ENCODE measurements at places on chromosomes 3 and 15.

DNA sequence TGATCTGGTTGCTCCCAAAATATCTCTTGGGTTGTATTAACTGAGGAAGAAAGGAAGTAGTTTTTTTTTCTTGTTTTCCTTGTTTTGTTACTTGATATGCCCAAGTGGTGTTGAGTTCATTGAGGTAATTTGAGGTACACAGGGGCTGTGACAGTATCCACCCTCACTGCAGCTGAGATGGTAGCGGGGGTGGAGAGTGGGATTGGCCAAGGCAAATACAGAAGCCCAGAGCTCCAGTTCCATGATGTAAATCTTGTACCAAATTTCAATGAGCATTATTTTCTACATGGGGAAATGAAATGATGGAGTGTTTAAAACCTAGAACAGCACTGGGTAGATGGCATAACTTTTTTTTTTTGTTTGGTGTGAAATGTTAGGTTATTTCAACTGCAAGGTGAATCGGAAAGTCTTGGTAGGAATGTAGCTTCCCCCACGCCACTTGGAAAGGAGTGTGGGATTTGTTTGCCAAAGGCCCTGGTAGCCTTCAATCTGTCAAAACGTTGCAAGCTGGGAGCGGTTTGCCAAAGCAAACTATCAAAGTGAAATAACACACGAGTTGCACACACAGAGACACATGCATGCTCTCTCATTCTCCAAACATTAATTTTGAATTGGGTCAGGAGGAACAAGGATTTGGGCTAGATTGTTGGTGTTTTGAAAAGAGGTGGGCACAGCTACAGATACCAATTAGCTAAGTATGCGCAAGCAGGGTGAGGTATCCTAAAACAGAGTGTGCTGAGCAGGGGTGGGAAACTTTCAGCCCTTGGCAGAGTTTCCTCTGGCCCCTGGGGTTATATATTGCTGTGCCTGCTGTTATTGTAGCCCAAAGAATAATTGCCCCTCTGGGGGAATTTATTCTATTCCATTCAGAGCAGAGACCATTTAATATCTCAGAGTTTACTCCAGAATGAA, 34.6 kb downstream of the THSD4 start:
- no peak for DNase-seq

GRCh38 chr3:99711351-99711750, 73.0 kb downstream of the COL8A1 start:
- no peak for DNase-seq

- no peak for DNase-seq
Measured at GRCh38 chr3:125960066-125960424, 8.9 kb upstream of the ROPN1B start.

- no peak for DNase-seq
Measured at GRCh38 chr15:64740311-64741170, 34.8 kb downstream of the RBPMS2 start.
